ENCODE measurements at places on chromosomes 7 and 10.

- DNase-seq = no peak
Observed at GRCh38 chr10:58820861-58821751, 308.4 kb downstream of the BICC1 start.

GRCh38 chr7:112616295-112616694 lies 135.5 kb downstream of the LSMEM1 start:
- no peak for DNase-seq

GRCh38 chr10:78456649-78457400 lies 423.2 kb downstream of the RPS24 start:
- DNase-seq = no peak

GRCh38 chr10:43211431-43212042 lies 55.3 kb downstream of the RASGEF1A start:
- no peak for DNase-seq

DNA sequence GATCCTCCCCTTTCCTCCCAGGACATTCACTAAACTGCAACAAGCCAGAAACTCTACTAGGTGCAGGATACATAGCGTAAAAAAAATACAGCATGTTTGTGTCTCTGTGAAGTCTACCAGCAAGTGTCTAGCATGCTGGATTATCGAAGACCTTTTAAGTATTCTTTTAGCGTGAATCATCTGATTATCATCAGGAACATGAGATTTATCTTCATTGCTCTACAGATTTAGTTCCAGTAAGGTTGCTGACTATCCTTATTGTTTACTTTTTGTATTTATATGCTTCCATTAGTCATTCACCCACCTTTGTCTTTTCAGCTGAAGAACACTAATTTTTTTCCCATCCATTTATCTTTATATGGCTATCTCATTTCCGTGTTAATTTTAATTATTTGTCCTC lies 62.8 kb downstream of the PDZD8 start:
- no peak for DNase-seq

GRCh38 chr7:111895049-111895448 lies 311.1 kb downstream of the DOCK4 start:
- no peak for DNase-seq

GRCh38 chr7:72785166-72785955 lies 42.6 kb downstream of the TYW1B start:
- DNase-seq = no peak

DNA sequence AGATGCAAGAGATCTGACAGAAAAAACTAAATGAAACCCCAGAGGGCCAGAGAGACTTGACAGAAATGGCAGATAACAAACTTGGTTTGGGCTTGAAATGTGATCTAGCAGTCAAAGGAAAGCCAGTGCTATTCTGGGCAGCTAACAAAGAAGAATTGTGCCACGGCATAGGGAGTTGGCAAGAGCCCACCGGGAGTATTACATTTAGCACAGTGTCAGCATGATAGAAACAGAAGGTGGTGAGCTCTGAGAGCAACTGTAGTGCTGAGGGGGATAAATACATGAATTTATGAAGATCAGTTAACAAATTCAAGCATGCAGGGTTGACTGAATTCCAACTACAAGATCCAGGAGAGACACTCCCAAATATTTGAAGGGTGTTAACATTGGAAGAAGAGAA lies 91.1 kb downstream of the AHCYL2 start:
- DNase-seq = no peak

- DNase-seq = no peak
Observed at GRCh38 chr10:3068968-3069737, 1.8 kb downstream of the PFKP start.

- DNase-seq = no peak
Observed at GRCh38 chr7:49855281-49855980, 82.0 kb downstream of the VWC2 start.

- DNase-seq = no peak
Observed at GRCh38 chr10:58264780-58265179, 2.9 kb downstream of the IPMK start.

- no peak for DNase-seq
Observed at GRCh38 chr10:29408847-29409240, 120.0 kb downstream of the LYZL1 start.

- no peak for DNase-seq
Observed at GRCh38 chr10:60192946-60193345, 196.7 kb downstream of the ANK3 start.

- DNase-seq = no peak
Observed at GRCh38 chr7:125599387-125599786, 669.8 kb upstream of the POT1 start.

- no peak for DNase-seq
Observed at GRCh38 chr10:110778211-110778610, 93.5 kb upstream of the PDCD4 start.

DNA sequence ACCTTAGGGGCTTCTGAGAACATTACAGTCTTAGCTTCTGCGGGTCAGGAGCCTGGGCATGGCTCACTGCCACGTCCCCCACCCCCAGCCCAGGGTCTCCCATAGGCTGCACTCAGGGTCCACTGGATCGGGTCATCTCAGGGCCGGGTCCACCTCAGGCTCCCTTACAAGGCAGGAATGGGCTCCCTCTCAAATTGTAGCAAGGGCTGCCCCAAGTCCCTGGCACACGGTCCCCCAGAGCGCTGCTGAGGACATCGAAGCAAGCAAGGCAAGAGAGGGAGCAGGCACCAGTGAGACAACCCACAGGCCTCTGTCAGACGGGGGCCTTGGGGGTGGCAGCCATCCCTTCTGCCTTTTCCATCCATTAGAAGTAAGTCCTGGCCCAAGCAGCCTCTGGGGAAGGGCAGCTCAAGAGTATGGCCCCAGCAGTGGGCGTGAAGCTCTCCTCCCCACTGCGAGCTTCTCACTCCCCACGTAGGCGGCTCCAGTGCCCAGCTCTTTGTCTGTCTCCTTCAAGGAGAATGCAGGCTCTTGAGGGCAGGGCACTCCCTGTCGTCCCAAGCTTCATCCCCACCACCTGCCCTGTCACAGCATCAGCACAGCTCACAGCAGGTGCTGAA lies 18.0 kb upstream of the RET start:
- no peak for DNase-seq

- no peak for DNase-seq
Observed at GRCh38 chr10:104622175-104622574, 18.9 kb upstream of the SORCS3 start.

- DNase-seq = no peak
Observed at GRCh38 chr10:27356738-27357137, 116.1 kb upstream of the ACBD5 start.

DNA sequence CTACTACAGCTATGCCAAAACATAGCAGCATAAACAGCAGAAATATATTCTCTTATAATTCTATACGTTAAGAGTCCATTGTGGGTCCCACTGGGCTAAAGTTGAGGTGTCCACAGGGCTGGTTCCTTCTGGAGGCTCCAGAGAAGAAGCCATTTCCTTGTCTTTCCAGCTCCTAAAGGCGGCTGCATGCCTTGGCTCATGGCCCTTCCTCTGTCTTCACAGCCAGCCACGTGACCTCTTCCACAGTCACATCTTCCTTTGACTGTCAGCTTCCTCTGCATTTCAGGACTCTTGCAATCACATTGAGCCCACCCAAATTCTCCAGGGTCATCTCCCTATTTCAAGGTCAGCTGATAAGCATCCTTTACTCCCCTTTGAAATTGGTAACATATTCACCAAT lies 17.2 kb downstream of the NACAD start:
- no peak for DNase-seq

- DNase-seq = no peak
Observed at GRCh38 chr10:47346581-47347302, 1.4 kb upstream of the RBP3 start.

GRCh38 chr7:13800694-13801448 lies 188.6 kb downstream of the ETV1 start:
- no peak for DNase-seq

- no peak for DNase-seq
Observed at GRCh38 chr7:80830584-80831285, 88.1 kb downstream of the SEMA3C start.

- no peak for DNase-seq
Observed at GRCh38 chr10:92593619-92594588, 974 bp downstream of the KIF11 start.

- DNase-seq = no peak
Observed at GRCh38 chr10:25555865-25556264, 378.2 kb upstream of the MYO3A start.

- no peak for DNase-seq
Observed at GRCh38 chr10:132178672-132179545, 7.8 kb upstream of the DPYSL4 start.

DNA sequence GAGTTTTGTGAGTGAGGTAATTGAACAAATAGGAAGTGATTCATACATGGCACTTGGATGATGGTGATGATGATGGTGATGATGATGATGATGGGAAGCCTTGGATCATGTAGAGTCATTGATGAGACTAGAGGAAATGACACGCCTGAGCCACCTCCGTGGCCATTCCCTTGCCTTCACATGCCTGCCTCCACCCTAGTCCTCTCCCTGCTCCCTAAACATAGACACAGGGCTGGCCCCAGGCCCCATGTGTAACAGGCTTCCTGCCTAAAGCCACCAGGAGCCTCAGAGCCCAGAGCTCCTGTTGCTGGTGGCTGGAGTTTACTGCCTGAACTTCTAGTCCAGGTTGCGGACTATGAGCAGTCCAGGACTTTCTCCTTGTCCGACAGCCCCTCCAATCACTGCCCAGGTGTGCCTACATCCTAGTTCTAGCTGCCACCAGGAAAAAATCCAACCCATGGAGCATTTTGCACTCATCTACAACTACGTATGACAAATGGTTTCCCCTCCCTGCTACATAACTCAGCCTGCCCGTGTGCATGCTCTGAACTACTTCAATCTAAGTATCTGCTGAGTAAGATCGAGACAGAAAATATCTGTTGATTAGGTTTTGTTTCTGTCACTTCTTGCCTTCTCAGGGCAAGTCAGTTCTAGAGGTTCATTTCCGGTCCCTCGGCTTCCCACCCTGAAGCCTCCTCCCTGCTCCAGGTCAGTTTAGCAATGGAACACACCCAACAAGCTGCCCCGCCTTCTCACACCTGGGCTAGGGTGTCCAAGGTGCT lies 35.5 kb upstream of the KDM7A start:
- DNase-seq = no peak

GRCh38 chr10:123645016-123645415 lies 21.1 kb upstream of the GPR26 start:
- no peak for DNase-seq

- no peak for DNase-seq
Observed at GRCh38 chr7:111437736-111438135, 124.6 kb downstream of the IMMP2L start.

DNA sequence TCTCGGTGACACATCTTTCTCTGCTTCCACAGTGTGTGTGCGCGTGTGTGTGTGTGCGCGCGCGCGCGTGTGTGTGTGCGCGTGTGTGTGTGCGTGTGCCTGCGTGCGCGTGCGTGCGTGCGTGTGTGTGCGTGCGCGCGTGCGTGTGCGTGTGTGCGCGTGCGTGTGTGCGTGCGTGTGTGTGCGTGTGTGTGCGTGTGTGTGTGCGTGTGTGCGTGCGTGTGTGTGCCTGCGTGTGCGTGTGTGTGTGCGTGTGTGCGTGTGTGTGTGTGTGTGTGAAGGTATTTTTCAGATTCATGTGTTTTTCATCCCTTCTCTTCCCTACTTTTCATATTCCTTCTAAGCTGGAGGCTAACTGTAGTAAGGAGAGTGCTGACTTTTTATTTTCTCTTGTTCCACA lies 148.4 kb downstream of the CREB5 start:
- no peak for DNase-seq

GRCh38 chr7:132255115-132255797 lies 321.0 kb downstream of the PLXNA4 start:
- DNase-seq = no peak

GRCh38 chr10:91197127-91197526 lies 23.3 kb upstream of the PCGF5 start:
- no peak for DNase-seq

GRCh38 chr10:125584954-125585353 lies 98.0 kb downstream of the TEX36 start:
- no peak for DNase-seq

DNA sequence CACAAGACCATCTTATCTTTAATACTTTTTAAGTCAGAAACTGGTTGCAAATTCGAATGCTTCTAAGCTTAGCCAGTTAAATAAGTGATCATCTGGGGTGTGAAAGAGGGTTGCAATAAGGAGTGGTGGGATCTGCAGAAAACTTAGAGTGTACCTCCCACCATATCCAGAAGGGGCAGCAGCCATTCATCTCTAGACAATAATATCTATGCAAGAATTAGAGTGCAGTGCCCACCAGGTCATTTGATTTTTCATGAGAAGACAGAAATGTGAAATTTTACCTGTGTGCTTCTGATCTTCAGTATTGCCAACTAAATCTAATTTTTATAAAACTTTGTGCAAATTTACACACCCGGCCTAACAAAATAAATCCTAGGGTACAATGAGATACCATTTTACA lies 127.2 kb upstream of the SP4 start:
- no peak for DNase-seq

DNA sequence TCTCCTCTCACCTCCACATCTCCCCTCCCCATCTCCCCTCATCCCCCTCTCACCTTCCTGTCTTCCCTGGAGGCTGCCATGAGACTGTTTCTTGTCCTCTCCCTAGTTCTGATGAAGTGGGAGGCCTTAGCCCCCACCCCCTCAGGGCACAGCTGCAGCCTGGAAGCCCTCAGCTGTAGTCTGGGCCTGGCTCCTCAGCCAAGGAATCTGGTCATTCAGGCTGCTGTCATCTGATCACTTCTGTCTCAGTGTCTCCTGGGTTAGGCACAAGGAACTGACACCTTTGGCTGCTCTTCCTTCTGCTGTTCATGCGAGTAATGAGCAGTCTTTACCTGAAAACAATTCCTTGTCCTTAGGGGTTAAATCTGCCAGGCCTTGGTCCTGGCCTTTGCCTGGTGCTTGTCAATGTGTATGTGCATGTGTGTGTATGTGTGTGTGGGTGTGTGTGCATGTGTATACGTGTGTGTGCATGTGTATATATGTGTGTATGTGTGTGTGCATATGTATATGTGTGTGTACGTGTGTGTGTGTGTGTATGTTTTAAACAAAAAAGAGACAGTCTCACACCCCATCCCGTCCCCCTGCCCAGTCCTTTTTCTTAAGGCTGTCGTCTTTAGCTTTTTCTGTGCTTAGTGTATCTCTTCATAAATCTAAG lies 153.5 kb upstream of the TMEM72 start:
- DNase-seq = no peak

DNA sequence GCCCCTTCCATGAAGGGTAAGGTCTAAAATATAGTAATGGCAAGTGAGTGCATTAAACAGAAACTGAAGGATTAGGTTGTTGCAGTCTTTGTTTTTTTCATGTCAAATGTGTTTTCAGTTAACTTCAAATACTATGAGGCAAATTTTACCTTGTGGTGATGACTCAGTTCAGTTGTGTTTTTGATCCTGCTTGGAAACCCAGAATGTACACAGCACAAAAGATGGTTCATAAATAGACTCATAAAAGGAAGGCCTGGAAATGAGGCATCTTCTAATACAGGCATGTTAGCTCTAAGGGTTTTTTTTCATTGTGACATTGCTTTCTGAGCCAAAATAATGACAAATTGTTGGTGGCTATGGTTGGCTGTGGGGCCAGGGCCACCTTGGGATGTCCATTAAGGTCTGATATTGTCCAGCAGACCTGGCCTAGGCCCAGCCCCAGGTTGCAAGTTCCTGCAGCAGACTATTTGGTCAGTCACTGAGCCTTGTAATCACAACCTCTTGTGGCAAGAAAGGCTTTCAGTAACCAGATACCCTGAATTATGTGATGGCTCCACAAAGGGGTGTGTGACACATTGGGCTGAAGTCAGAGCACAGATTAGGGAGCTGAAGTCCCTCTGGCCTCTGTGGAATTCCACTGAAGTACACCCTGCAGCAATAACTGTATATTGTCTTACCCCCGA lies 69.0 kb upstream of the SAMD8 start:
- no peak for DNase-seq

- DNase-seq = no peak
Observed at GRCh38 chr7:2082139-2082998, 150.4 kb downstream of the MAD1L1 start.

All from GDM1 (cell line).